ENCODE measurements at places on chromosomes 2 and 18. TPM values are rescaled to one million over a fixed set of nuclear protein-coding genes. Genes with fewer than 3 reads are reported as not detected.

- DNase-seq, result no peak
Observed at GRCh38 chr2:113075600-113075999, 7.8 kb downstream of the IL1F10 start.

- no peak for DNase-seq
Observed at GRCh38 chr2:138071720-138072719, 107.7 kb downstream of the HNMT start.

- DNase-seq, result no peak
Observed at GRCh38 chr18:70295192-70296188, 6.6 kb downstream of the SOCS6 start.

DNA sequence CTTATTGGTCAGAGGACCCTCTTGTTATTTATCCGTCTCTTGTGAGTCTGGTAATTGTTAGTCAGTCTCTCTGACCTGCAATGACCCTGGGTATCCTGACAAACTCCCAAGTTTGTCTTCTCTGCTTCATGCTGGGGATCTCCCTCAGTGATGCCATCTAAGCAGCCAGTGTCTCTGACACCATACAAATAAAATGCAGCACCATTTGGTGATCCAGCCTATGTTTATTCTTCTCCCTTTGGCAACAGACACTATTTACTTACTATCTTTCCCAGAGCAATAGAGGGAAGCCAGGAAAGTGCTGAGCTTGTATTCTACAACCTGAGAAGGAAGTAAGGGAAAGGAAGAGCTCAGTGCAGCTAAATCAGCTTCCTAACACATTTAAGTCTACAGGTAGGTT lies 15.9 kb downstream of the SERPINE2 start:
- DNase-seq, result no peak

DNA sequence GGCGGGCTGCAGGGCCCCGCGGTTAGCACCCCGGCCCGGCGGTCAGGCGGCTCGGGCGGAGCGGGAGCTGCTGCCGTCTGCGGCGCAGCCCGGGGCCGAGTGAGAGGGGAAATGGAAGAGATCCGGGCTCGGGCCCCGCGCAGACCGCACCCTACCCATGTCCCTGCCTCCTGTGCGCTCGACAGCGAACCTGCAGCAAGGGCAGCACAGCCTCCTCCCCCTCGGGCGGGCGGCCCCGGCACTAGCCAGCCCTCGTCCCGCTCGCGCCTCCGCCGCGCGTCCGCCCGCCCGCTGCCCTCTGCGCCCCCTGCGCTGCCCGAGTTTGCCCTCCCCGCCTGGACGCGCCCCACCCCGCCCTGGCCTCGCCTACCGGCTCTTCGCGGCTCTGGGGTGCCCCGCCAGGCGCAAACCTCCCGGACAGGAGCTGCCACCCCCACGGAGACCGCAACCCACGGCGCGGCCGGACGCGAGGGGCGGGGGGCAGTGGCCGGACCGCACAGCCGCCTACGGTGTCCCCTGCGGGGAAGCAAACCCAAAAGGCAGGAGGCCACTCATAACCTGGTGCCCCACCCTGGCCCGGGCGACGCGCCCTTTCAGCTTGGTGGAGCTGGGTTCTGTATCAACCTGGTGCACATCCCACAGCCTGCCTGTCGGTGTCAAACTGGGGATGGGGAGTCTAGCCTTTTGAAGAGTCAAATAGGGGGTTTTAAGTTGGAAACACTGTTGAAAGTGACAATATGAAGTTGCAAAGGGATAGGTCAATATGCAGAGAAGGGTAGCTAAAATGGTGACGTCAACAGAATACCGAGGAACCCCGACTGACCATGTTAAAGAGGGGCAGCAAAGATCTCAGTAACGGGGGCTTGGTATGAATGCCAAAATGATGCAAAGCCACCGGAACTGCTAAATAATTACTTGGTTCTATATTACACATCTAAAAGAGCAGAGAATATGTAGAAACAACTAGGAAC lies at the start of gene IHH:
Gene IHH (minus strand): TSS at position 101 of the 971 bp plus-strand sequence. CDS start 454 bp downstream, outside the sequence.
- DNase-seq, result no peak

DNA sequence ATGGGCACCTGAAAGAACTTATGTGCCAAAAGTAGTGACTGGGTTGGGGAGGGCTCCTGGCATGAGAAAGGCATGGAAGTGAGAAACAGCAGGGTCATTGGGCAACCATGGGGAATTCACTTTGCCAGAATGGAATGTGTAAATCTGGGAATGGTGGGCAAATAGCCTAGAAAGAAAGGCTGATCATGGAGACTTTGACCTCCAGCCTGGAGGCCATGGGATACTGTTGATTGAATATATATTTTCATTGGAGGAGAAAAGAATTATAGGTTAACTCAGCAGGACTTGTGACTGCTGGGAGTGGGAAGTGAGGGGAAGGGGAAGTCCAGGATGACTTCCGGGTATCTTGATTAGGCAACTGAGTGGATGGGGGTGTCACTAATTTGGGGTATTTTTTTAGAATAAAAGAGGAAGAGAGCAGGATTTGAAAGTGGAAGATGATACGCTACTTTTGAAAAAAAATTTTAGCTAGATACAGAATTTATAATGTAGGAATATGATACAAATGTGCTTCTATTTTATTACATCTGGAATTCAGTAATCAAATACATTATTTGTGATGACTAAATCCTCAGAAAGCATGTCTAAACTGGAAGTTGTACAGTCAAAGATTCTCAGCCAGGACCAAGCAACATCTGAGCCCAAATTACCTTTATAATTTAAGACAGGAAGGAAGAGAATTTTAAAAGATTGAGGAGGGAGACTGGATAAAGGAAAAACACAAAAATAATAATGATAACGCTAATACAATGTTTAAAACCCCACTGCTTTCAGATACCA lies 116.2 kb downstream of the GATA6 start:
- no peak for DNase-seq

The LYPD1 gene
- not detected for polyA plus RNA-seq

GRCh38 chr2:237648016-237648381 lies 20.6 kb downstream of the LRRFIP1 start:
- DNase-seq, result no peak

DNA sequence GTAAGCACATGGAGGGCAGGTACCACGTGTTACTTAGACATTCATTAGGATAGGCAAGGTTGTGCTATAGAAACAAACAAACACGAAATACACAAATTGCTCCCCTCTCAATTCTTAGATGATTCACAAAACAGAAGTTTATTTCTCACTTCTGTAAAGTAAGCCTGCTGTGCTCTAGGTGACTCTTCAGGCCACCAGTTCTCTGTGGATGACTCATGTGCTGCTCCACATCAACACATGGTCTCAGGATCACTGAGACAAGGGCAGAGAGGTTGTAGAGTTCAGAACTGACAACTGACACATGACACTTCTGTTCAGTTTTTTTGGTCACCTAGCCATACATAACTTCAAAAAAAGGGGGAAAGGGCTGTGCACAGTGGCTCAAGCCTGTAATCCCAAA lies 70.6 kb downstream of the DAW1 start:
- DNase-seq, result no peak

GRCh38 chr2:224517963-224518362 lies 67.2 kb downstream of the CUL3 start:
- no peak for DNase-seq
